ENCODE measurements at places on chromosomes 6 and 20.

DNA sequence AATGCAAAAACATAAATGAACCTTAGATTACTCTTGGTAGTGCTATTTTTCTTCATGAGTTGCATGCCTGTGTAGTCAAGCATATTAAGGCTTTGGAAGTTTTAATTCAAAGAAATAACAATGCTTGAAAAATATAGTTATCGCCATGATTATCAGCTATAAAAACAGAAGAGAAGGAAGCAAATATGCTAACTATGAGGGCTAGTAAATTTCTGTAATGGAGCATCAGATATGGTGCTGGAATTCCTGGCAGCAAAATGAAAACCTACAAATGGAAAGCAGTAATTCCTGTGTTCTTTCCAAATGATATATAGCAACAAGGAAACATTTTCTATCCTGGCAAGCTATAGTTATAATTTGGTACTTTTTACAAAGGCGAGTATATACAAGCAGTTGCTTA lies 29.7 kb downstream of the DOP1A start:
- no peak for DNase-seq

DNA sequence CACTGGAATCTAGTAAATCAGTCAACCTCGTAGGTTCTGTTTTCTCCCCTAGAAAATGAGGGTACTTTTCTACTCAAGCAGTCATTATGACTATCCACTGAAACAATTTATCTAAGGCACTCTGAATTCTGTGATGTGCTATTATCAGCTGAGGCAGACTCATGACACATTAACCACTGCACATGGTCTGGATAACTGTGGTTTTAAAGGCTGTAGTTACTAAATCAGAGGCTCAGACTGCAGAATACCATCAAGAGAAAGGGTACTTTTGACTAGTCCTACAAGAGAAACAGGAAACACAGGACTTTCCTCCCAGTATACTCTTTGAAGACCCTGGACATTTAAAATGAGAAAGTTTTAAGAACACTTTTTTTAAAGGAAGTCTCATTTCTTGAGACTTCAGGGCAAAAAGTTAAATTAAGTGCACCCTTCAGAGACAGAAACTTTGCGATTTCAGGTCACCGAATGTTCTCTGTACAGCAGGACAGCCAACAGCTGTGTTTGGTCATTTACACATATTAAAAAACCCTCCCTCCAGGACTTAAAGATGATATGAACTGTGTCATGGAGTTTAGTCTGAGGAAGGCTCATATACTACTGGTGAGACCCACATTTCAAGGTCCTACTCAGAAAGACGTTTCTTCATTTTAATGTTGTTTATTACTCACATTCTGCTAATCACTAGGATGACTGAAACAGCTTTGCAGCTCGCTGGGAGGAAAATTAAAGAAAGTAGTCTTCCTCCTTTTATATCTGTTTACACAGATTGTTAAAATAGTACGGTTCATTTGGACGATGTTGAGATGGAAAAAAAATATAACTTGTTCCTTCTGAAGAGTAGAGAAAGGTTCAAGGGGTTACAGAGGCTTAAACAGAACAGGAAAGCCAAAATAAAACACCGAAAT lies 19.9 kb downstream of the ATXN1 start:
- DNase-seq = no peak

DNA sequence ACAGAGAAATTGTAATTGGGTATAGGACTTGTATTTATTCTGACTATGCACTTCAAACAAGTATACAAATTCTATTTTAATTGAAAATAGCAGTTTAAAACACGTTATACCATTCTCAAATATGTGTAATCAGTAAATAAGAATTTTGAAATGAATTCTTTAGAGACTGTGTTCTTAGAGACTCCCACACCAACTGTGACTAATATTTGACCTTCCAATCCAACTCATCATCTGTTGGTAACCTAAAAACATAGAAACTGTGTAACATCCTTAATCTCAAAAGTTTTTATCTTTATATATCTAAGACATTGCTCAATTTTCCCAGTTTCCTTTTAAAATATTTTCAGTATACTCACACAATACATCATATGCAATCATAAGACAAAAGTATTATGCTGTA lies 83.9 kb downstream of the KHDRBS2 start:
- DNase-seq = no peak

- no peak for DNase-seq
Observed at GRCh38 chr6:167214206-167214605, 56.4 kb upstream of the GPR31 start.

DNA sequence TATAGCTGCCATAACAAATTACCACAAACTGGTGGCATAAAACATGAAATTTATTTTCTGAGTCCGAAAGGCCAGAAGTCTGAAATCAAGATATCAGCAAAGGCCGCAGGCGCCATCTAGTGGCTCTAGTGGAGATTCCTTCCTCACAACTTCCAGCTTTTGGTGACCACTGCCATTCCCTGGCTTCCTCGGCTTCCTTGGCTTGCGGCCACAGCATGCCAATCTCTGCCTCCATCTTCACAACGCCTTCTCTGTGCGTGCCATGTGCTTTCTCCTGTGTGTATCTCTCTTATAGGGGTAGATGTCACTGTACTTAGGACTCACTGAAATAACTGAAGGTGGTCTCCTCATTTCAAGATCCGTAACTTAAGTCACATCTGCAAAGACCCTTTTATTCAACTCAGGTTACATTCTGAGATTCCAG lies 5.4 kb upstream of the PLAGL1 start:
- DNase-seq = peak; percentile 95

GRCh38 chr20:59121714-59122565 lies 41.7 kb upstream of the ZNF831 start:
- DNase-seq = no peak

DNA sequence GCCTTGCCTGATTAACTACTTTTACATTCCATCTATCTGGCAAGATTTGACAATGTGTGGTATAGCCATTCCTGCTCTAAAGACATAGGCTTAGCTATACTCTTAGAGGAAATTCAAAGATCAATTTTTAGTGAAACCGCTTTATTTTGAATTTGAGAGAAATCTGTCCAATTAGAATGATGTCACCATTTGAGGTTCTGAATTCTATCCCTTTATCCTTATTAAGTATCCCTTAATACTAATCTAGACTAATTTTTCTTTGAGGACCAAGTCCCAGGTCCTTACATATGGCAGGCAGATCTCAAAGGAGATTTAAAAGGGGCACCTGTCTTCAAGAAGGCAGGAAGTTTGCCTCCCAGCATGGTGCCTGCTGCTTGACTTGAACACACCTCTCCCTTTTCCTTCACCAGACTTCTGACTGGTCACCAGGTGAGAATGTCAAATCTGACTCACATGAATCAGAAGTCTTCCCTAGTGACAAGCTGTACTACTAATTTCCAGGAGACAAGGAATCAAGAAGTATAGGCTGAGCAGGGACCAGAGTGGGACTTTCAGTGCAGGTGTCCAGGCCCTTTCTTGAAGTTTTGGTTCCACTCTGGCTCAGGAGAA lies 15.0 kb upstream of the MRAP2 start:
- DNase-seq = no peak

DNA sequence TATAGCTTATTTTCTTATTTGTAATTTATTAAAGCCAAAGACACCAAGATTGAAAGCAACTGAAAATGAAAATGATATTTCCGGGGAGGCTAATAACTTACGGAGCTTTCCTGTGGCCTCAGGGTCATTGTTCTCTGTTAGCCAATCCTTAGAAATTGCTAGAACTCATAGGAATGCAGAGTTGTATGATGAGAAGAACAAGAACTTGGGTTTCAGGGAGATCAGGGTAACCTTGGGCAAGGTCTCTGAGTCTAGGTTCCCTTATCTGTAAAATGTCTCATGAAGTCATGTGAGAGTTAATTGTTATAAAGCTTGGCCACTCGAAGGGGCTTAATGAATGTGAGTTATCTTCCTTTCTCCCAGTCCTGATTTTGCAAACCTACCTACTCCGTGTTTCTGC lies 20.1 kb upstream of the SERINC3 start:
- no peak for DNase-seq

DNA sequence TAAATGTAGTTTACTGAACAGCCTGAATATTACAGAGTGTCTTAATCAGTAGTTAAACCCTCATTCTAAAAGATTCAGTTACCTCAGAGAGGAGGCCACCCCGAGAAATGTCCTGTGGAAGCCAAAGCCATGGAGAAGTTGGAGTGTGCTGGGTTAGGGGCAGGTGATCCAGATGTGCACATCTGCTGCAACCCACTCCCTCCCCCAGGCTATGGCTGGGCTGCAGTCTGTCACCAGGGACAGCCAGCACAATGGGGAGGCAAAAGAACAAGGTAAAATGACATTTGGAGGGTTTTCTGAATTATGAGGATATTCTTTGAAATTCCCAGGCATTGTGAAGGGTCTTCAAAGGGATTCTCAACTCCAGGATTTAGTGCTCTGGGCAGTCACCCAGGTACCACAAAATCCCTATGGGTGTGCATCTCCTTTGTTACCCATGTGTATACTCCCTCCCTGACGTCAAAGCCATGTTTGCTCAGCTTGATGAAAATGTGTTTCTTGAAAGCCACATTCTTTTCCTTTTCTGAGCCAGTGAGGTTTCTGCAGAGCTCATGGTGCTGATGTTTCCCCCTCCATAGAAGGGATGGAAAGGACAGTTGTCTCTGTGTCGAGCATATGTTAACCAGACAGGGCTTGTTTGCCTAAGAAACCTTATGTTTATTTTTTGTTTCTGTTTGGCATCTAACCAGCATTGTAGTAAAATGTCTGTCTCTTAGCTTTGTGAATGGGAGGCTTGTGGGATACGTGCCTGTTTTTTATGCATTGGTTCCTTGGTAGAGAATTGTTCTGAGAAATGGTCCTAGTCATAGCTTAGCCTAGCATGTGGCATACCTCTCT lies 212.3 kb upstream of the TBX18 start:
- DNase-seq = no peak

DNA sequence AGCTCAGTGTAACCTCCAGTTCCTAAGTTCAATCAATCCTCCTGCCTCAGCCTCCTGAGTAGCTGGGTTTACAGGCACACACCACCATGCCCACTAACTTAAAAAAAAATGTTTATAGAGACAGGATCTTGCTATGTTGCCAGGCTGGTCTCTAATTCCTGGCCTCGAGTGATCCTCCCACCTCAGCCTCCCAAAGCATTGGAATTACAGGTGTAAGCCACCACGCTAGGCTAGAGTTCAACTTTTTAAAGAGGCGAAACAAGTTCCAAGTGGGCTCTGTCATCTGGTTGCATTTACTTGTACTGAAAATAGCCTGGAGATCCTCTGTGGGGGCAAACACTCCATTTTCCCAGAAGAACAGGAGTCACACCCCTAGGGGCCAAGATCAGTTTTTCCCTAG lies 100.7 kb upstream of the RIPOR2 start:
- DNase-seq = no peak
